ENCODE measurements at places on chromosomes 5 and 9. TPM values are rescaled to one million over a fixed set of nuclear protein-coding genes. Genes with fewer than 3 reads are reported as not detected.

DNA sequence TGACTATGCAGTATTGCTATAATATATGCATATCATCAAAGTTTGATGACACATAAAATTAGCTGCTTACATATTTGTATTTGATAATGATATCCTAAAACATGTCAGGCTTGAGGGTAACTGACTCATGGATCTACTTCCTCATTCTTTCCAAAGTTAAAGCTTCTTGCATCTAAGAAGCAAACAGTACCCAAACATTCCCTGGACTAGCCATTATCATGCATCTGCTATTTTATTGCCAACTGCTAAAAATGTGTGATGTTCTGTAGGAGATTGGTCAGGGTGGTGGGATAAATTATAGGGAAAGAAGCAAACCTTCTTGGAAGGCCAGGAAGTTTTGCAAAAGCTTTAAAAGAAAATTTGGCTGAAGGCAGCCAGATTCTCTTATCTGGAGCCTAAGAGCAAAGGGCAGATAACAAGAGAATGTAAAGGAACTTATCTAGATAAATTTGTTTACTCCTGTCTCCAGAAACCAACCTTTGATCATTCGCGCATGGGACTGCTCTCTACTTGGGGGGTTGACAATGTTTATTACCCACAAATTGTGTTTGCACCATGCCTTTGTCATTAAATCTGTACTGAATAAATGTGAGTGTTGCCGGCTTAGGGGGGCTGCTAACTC, 604.1 kb upstream of the TLE4 start:
- H3K27ac ChIP-seq, result no peak overlapping the region
- no peaks in the 10 kb centered on the region for H3K27me3 ChIP-seq
- no peaks in the 10 kb centered on the region for H3K4me1 ChIP-seq
- DNase-seq, result no peak

- no peaks in the 10 kb centered on the region for H3K27me3 ChIP-seq
- no peaks in the 10 kb centered on the region for H3K4me1 ChIP-seq
- no peak overlapping the region for H3K4me3 ChIP-seq
- DNase-seq, result no peak
Measured at GRCh38 chr5:9894571-9895301, 264.6 kb upstream of the TAS2R1 start.

GRCh38 chr5:163089230-163089629, 348.2 kb upstream of the CCNG1 start:
- H3K4me1 ChIP-seq, result no peaks in the 10 kb centered on the region
- no peaks in the 10 kb centered on the region for H3K27me3 ChIP-seq
- no peak overlapping the region for H3K4me3 ChIP-seq
- no peak overlapping the region for H3K27ac ChIP-seq

- peaks cover 15% of the 10 kb centered on the region for H3K36me3 ChIP-seq
- DNase-seq, result no peak
- no peak overlapping the region for H3K27ac ChIP-seq
- no peak overlapping the region for H3K4me3 ChIP-seq
Measured at GRCh38 chr9:38010918-38011704, 57.9 kb downstream of the SHB start.

GRCh38 chr5:17831279-17831678, 197.0 kb downstream of the TAF11L14 start:
- H3K27ac ChIP-seq, result no peak overlapping the region
- H3K27me3 ChIP-seq, result no peaks in the 10 kb centered on the region
- H3K4me1 ChIP-seq, result no peaks in the 10 kb centered on the region

- H3K27ac ChIP-seq, result no peak overlapping the region
- no peaks in the 10 kb centered on the region for H3K36me3 ChIP-seq
- H3K4me3 ChIP-seq, result no peak overlapping the region
- DNase-seq, result no peak
- no peaks in the 10 kb centered on the region for H3K27me3 ChIP-seq
Measured at GRCh38 chr5:134423376-134423775, 11.7 kb upstream of the CDKN2AIPNL start.

DNA sequence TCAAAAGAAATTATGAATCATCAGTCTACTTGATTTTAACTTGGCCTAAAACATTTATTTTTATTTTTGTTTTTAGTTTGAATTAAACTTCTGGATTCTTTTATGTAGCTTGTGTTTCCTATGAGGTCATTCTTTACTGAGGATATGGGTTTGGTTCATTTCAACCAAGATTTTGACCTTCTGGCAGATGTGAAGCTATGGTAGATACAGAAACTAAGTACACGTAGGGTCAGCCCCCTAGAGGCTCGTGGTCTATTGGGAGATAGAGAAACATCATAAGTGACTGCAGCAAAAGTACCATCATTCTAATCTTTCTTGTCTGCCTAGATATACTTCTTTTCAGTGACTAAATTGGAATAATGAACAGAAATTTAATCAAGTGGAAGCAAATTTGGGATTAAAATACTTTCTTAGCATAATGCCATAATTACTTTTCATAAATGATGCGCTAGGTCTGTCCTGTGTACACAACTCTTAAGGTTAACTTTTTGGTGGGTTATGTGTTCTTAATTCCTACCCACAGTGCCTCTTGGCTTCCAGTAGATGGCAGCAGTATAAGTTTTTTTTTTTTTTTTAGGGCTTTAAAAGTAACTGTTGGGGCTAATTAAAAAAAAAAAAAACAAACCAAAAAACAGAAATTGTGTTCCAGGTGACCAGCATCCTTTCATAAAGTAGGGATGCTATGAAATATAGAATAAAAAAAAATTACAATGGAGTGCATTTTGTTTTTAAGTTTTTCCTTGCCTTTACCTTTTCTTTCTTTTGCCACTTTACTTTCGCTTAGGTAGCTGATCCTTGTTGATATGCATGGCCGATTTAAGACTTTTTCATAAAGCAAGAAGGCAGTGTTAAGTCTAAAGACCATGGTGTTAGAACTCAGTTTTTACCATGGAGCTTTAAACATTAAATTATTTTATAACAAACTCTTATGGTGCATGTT, 49.9 kb downstream of the LRRTM2 start:
- no peak overlapping the region for H3K27ac ChIP-seq
- DNase-seq, result no peak
- no peaks in the 10 kb centered on the region for H3K27me3 ChIP-seq
- peaks cover 12% of the 10 kb centered on the region for H3K4me1 ChIP-seq

DNA sequence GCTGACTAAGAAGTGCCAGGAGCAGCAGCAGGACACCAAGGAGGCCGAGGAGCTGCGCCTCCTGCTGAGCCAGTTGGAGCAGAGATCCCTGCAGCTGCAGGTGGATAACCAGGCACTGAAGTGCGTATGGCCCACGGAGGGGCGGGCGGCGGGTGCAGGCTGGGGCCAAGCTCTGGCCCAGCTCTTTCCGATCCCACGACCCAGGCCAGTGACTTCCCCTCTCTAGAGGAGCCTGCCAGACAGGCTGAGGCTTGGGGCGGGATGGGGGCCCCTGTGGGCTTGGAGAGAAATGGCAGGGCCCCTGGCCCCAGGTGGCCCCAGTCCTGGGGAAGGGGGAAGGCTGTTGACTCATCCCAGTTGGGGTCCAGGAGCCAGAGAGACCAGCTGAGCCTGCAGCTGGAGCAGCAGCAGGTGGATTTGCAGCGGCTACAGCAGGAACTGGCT, 3.6 kb downstream of the PTRH1 start:
- H3K4me1 ChIP-seq, result peaks cover 13% of the 10 kb centered on the region
- no peaks in the 10 kb centered on the region for H3K36me3 ChIP-seq
- H3K4me3 ChIP-seq, result no peak overlapping the region

GRCh38 chr5:39360471-39361111, 3.7 kb downstream of the C9 start:
- H3K36me3 ChIP-seq, result no peaks in the 10 kb centered on the region
- no peaks in the 10 kb centered on the region for H3K27me3 ChIP-seq
- no peaks in the 10 kb centered on the region for H3K4me1 ChIP-seq
- no peak for DNase-seq

CBY3 gene
- not detected for total RNA-seq

ECM2 gene
- 2.3 TPM for total RNA-seq

Measured in pancreas (tissue), 10 donors.